Aorta (tissue), 5 donors: ENCODE measurements at places on chromosomes 12 and 14. TPM values are rescaled to one million over a fixed set of nuclear protein-coding genes. Genes with fewer than 3 reads are reported as not detected.

The KCNC2 gene
- total RNA-seq, result not detected

The CLEC4C gene
- total RNA-seq, result not detected

GRCh38 chr12:87809916-87810315, 219.3 kb downstream of the C12orf50 start:
- no peaks in the 10 kb centered on the region for H3K27me3 ChIP-seq
- H3K27ac ChIP-seq, result no peak overlapping the region

The KCNH5 gene
- total RNA-seq, result not detected

The ANO2 gene
- 30.8 TPM for total RNA-seq

- H3K27ac ChIP-seq, result no peak overlapping the region
- no peaks in the 10 kb centered on the region for H3K27me3 ChIP-seq
- DNase-seq, result no peak
- no peaks in the 10 kb centered on the region for H3K36me3 ChIP-seq
- H3K4me1 ChIP-seq, result no peaks in the 10 kb centered on the region
- no peak overlapping the region for H3K4me3 ChIP-seq
These were observed 15.4 kb downstream of the TRIM9 start for GRCh38 chr14:51079489-51079888.

The BIN2 gene
- 11.7 TPM for total RNA-seq

GRCh38 chr12:110745542-110746284, 3.0 kb upstream of the PPP1CC start:
- DNase-seq, result no peak
- H3K36me3 ChIP-seq, result no peaks in the 10 kb centered on the region
- H3K4me1 ChIP-seq, result peaks cover 2% of the 10 kb centered on the region
- no peak overlapping the region for H3K27ac ChIP-seq
- no peaks in the 10 kb centered on the region for H3K27me3 ChIP-seq
- H3K4me3 ChIP-seq, result no peak overlapping the region

DNA sequence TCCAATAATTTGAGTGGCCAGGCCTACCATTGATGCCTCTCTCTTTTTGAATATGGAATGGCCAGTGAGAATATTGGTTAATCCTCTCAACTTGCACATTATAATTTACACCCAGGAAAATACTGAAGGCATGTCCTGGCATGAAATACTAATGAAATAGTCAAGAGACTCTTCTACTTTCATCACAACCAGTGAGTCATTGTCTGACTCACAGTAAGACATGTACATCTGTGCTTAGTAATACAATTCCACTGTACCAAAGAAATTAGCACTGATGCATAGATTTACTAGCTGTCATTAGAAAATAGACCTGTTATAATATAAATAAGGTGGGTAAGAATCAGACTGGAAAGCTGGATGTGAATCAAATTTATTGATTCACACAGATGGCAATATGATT, 31.6 kb downstream of the KCNC2 start:
- H3K4me1 ChIP-seq, result no peaks in the 10 kb centered on the region
- no peaks in the 10 kb centered on the region for H3K27me3 ChIP-seq
- H3K4me3 ChIP-seq, result no peak overlapping the region

The GALNT16 gene
- total RNA-seq, result 16.1 TPM
